ENCODE measurements at places on chromosomes 2 and 18. TPM values are rescaled to one million over a fixed set of nuclear protein-coding genes. Genes with fewer than 3 reads are reported as not detected.

Gene SAG
- total RNA-seq = not detected

Gene PLA2R1
- total RNA-seq = 21.4 TPM

Gene AQP4
- not detected for total RNA-seq

Gene KCNF1
- total RNA-seq = 0.36 TPM

Gene EHD3
- total RNA-seq = 5.2 TPM

Gene TOGARAM2
- 0.13 TPM for total RNA-seq

Gene RNF152
- 35.0 TPM for total RNA-seq

Gene LIMS4
- total RNA-seq = 11.6 TPM

Gene TTN
- total RNA-seq = 3.2 TPM

Gene XDH
- total RNA-seq = under 0.01 TPM

Gene RAD51AP2
- total RNA-seq = not detected

Gene CHRNG
- not detected for total RNA-seq

Gene GPR35
- 0.13 TPM for total RNA-seq

All from thoracic aorta endothelial cell (primary cell).